ENCODE measurements at places on chromosomes 16 and 17. TPM values are rescaled to one million over a fixed set of nuclear protein-coding genes. Genes with fewer than 3 reads are reported as not detected.

- peak; percentile 75 for DNase-seq
Observed at GRCh38 chr17:44014437-44015172, at the start of gene TMEM101. TMEM101 (minus strand) TSS chr17:44014963; CDS start chr17:44014952, 11 bp downstream.

DNA sequence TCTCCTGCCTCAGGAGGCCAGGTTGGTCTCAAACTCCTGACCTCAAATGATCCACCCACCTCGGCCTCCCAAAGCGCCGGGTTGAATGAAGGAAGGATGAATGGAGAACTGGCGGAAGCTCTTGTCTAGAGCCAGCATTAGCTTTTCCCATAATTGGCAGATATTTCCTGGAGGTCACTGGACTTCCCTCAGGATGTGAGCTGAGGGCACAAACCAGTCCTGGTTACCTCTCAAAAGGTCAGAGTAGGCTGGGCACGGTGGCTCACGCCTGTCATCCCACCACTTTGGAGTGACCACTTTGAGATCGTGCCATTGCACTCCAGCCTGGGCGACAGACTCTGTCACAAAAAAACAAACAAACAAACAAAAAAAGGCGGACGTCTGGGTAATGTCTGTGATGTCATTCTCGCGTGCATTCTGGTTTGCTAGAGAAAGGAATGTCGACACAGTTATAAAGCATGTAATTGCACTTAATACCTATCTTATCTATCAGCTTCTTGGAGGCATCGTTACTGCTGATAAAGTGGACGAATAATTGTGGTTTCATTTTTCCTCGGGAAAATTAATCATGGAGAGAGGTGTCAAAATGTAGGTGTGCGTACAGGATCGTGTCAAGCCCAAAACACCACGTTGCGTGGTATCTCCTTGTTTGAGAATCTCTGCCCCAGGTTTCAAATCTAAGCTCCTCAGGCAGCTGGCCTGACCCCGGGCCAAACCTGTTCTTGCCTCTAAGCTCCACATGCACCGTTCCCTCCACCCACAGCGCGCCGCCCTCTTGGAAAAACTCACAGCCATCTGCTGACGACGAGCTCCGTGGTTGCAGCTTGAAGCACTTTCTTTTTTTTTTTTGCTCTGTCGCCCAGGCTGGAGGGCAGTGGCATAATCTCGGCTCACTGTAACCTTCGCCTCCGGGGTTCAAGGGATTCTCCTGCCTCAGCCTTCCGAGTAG lies 6.4 kb upstream of the CRK start:
- no peak for DNase-seq

DNA sequence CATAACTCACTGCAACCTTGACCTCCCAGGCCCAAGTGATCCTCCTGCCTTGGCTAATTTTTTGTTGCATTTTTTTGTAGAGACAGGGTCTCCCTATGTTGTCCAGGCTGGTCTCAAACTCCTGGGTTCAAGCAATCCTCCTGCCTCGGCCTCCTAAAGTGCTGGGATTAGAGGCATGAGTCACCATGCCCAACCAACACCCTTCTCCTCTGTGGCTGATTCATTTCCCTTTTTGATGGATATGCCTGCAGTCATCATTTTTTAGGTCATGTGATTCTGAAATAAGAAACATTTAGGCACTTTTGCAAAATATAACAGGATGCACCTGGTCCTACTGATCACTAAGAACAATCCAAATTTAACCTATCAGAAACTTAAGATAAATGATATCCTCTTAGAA lies 44.0 kb upstream of the YPEL2 start:
- no peak for DNase-seq

- DNase-seq: no peak
Observed at GRCh38 chr17:28514561-28515002, 8.4 kb downstream of the FOXN1 start.

DNA sequence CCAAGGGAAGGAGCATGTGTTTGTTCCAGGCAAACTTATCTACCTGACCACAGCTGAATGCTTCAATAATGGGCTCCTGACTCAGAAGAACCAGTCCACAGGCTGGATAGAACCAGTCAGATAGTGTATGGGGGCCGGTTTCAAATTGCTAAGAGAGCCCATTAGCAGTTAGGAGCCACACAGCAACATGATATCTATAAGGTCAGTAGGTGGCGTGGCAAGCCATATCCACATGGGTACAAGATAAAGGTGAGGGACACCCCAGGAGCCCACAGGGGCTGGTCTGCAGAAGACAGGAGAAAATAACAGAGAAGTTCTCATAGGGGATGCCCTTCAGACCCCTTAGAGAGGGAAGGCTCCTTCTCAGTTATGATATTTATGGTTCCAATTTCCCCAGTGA lies 31.6 kb upstream of the CDRT15 start:
- no peak for DNase-seq

GRCh38 chr16:66947302-66948065 lies 12.2 kb downstream of the CES2 start:
- DNase-seq: peak; percentile 64

DNA sequence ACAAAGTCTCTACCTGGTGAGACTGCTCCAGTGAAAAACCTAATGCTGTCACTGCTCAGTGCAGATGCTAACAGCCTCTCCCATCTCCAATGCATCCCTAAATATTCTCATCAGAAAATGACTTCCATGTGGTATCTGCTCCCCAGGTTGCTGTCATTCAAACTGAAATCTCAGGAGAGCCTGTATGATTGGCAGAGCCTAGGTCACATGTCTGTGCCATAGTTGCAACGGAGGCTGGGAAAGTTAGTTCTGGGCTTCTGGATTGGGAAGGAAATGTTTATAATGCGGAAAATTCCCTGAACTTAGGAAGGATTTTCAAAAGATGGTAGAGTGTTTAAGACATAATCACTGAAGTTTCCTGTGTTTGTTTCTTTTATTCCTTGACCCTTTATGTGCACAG lies 206.4 kb upstream of the ZKSCAN2 start:
- no peak for DNase-seq

DNA sequence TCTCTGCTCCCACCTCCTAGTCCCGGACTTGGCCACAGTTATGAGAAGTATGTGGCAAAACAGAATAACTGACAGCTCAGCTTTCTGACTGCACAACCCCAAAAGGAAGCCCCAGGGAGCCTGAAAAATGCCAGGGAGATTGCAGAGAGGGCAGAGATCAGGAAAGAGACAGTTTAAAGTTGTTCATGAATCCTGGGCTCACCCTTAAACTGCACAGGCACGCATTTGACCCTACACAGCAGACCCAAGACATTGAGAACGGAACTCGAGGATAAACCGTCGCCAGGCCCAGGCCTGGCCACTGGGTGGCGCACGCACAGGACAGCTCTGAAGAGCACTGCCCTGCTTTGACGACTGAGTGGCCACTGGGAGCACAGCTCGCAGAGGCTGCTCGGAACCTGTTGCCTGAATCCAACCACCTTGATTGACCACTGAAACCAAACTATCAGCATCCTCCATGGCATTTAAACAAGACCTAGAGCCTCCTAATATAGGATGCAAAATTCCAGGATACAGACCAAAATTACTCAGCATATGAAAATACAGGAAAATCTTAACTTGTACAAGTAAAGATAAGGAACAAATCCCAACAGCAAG lies 114.0 kb downstream of the C16orf95 start:
- no peak for DNase-seq

- no peak for DNase-seq
Observed at GRCh38 chr16:58306327-58306726, 11.5 kb upstream of the PRSS54 start.

DNA sequence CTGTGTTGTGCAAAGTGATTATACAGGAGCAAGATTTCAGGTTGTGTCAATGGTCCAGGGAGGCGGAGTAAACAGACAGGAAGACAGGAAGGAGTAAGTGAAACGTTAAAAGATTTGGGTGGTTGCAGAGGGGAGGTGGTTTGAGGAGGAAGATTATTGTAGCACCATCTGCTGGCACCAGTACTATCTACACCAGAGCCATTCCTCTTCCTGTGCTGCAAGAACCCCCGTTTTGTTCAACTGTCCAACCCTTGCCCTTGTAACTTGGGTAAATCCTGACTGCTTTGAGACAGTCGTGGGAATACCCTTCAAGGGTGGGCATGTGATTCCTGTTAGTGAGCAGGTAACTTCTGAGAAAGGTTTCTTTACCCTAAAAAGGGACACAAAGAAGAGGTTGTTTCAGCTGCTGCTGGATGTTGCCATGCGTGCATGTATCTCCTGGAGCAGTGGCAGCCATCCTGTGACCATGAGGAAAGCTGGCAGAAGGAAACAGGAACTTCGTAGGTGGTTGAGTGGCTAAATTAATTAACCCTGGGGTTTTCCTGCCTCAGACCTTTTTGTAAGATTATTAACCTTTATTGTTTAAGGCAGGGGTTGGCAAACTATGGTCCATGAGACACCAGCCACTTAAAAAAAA lies 124.1 kb downstream of the PRKCA start:
- no peak for DNase-seq

- DNase-seq: no peak
Observed at GRCh38 chr16:72989579-72990551, 58.1 kb downstream of the ZFHX3 start.

GRCh38 chr17:39750131-39751015 lies 12.6 kb downstream of the GRB7 start:
- no peak for DNase-seq

- no peak for DNase-seq
Observed at GRCh38 chr16:87003414-87003755, 313.8 kb downstream of the C16orf95 start.

GRCh38 chr17:34909040-34909439 lies 52.2 kb downstream of the CCT6B start:
- DNase-seq: no peak

- no peak for DNase-seq
Observed at GRCh38 chr16:89371968-89372634, 118.3 kb downstream of the ANKRD11 start.

DNA sequence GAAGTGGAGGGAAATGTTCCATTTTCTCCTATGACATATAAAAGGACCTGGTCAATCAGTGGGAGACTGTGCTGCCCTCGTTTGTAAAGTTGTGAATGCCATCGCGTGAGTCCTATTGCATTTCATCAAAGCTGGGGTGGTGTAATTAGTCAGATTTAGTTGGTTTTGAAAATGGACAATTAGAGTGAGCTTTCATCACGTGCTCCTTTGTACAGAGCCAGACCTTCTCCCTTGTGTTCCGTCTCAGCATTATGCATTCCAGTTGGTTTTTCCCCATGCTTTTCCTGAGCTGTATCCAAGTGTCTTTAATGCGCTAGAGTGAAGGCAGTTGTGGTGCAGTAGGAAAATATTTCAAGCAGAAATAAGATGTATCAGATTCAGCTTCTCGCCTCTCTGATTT lies 10.4 kb downstream of the SEC14L1 start:
- no peak for DNase-seq

GRCh38 chr16:57510016-57510871 lies 24.0 kb upstream of the DOK4 start:
- DNase-seq: no peak

DNA sequence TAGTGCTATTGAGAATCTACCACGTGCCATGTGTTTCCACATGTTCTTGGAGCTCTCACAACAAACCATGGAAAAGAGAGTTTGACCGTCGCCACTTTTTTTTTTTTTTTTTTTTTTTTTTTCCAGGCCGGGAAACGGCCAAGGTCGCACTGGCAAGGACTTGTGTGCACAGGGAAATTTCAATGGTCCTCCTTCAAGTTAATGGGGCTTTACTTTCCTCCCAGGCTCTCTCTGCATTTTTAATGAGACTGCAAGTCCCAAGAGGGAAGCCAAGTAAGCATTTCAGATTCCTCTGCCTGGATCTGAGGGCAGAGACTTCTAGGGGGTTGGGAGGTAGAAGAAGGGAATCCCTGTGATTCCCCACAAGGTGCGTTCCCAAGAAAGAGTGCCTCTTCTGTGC lies 94.7 kb upstream of the MPHOSPH6 start:
- DNase-seq: no peak

DNA sequence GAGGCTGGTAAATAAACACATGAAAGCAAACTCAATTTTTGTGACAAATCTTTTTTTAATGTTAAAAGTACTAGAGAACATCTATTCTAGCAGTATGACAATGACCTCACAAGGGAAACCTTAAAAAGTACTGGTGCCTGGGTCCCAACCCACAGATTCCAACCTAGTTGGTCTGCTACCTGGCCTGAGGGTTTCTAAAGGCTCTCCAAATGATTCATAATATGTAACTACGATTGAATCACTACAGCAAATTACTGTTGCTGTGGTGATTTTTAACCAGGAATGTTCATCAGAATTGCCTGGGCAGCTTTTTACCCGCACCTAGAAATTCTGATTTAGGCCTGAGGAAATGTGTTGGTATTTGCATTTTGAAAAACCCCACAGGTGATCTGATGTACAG lies 26.1 kb downstream of the CDR2 start:
- DNase-seq: no peak

DNA sequence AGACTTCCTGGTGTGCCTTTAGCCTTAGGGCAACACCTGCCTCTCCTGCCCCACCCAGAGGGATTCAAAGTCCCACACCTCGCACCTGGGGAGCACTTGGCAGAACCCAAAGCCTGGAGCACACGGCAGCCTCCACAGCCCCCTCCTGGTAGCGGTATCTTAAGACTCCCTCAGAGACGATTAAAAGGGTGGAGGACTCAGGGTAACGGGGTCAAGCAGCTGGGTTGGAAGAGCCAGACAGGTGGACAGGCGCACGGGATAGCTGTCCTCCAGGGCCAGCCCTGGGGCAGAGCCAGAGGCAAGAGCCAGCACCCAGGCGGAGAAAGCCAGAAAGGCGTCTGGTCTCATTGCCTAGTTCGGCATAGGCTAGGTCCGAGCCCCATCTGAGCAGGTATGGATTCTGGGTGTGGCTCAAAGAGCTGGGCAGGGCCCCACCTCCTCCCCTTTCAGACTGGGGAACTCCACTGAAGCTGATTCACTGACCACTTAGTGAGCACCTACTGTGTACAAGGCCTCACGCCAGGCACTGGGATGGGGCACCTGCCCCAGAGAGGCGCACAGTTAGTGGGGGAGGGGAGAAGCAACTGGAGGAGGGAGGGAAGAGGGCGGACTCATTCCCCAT lies 55.0 kb upstream of the MEAK7 start:
- no peak for DNase-seq

CFAP52 gene
- 2.6 TPM for polyA plus RNA-seq

TADA2A gene
- polyA plus RNA-seq: 28.5 TPM

ZDHHC1 gene
- 18.0 TPM for polyA plus RNA-seq

LDHD gene
- 7.1 TPM for polyA plus RNA-seq

SPIRE2 gene
- 18.3 TPM for polyA plus RNA-seq

GDPD1 gene
- polyA plus RNA-seq: 13.2 TPM

RAB37 gene
- polyA plus RNA-seq: 5.6 TPM

NPIPB9 gene
- polyA plus RNA-seq: 2.8 TPM
